ENCODE measurements at places on chromosomes 4 and X.

DNA sequence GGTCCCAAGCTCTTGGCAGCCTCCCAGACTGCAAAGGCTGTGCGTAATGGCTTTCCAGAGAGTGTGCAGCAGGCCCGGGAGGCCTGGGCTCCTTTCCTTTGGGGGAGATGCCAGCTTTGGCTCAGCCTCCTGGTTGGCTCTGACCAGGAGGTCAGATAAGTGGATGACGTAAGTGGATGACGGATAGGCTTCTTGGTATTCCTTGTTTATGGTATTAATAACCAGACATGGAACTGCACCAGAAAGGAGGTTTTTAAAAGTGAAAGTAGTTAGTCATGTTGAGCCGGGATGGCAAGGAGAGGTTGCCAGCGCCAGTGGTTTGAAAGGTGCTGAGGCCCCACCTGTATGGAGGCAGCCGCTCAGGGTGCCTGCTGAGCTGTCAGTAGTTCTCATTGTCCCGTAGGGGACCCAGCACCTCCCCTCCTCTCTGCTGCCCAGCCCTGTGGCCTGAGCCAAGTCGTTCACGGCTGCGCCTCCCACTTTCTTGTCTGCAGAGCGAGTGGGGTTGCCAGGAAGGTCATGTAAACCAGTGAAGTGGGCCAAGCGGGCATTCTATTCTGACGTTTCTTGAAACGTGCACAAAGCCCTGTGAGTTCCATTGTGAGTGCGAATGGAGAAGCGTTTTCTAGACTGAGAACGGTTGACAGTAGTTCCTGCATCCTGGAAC is 28.7 kb upstream of the STOX2 start:
- DNase-seq: no peak

GRCh38 chrX:87434618-87435017 is 83.0 kb upstream of the KLHL4 start:
- no peak for DNase-seq

DNA sequence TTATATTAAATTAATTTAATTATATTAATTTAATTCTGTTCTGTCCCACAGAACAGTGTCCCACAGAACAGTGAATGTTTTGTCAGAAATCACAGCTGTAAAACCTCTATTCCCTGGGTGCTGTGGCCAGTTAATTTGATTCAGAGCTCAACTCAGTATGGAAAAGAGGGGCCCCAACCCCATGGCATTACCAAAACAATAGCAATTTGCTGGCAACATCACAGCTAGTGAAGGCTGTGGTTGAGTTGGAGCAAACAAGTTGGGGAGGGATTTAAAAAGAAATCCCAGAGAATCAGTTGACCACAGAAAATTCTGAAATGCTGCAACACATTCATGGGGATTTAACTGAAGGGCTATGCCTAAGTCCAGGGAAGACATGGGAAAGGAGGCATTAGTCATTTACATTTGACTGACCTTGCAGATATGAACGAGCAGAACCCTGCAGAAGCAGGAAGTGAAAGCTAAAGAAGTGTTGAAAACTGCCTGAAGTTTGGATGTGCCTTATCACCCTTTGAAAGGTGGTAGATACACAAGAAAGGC is 30.1 kb downstream of the PDHA2 start:
- no peak for DNase-seq

DNA sequence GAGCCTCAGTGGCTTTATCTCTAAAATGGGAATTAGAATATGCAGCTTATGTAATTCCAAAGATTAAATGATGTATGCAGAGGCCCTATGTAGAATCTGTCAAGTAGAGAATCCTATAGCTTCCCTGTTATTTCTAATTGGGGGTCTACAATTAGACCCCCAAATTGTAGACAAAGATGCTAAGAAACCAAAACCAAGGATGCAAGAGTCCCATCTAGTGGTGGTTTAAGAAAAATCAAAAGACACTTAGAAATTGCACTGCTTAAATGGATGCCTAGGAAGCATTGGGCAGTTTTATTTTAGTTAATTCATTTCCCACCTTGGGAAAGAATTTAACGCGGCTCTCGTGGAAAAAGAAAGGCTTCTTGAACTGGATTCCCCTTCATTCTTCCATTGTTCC is 115.2 kb downstream of the GABRA2 start:
- DNase-seq: no peak

DNA sequence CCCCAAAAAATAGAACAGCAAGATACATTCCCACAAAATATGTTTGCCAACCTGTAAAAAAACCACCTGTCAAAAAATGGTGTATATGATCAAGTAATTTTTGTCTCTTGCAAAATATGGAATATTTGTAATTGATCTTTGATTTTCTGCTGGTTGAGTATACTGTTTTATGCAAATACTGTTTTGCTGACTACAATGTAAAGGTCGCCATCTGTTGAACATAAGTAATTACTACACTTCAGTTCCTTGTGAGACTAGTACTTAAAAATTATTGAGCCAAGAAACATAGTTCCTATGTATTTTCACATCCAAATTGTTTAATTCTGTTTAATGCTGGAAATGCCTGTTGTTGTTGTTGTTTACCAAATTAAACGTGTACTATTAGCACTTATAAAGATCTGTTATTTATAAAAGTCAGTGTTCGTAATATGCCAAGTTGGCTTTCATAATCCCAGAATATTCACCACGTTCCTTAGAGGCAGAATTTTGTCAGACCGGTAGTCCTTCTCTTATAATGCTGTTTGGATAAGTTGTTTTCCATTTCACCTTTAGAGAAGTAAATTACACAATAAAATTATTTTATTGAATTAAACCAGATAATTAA is 144.2 kb downstream of the PDLIM5 start:
- DNase-seq: no peak

DNA sequence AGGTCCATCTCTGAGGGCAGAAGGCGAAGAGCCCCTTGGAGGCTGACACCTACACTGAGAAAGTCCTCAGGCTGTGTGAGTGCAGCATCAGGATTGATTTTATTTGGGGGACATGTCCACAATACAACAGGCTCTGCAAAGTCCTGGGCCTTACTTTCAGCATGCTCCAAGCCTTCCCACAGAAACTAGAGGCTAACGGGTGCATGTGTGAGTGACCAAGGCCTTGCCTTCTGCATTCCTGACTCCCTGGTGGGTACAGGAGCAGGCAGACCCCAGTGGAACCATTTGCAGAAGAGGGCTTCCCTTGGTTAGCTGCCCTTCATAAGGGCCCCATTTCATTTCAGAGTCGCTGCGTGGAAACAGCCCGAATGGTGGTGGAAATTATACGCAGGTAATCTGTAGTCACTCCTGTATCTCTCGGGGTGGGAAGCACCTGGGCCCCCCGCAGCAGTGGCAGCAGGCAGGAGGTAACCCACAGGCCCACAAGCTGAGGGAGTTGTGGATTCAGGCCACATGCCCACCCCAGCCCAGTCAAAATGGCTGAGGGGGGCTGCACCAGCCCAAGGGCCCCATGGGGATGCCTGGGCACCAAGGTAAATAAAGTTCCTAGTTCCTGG is 37.7 kb downstream of the NSG1 start:
- DNase-seq: no peak

GRCh38 chr4:146159384-146160058 is 16.0 kb upstream of the LSM6 start:
- no peak for DNase-seq

GRCh38 chrX:12496343-12496742 is 294.9 kb upstream of the PRPS2 start:
- DNase-seq: no peak

DNA sequence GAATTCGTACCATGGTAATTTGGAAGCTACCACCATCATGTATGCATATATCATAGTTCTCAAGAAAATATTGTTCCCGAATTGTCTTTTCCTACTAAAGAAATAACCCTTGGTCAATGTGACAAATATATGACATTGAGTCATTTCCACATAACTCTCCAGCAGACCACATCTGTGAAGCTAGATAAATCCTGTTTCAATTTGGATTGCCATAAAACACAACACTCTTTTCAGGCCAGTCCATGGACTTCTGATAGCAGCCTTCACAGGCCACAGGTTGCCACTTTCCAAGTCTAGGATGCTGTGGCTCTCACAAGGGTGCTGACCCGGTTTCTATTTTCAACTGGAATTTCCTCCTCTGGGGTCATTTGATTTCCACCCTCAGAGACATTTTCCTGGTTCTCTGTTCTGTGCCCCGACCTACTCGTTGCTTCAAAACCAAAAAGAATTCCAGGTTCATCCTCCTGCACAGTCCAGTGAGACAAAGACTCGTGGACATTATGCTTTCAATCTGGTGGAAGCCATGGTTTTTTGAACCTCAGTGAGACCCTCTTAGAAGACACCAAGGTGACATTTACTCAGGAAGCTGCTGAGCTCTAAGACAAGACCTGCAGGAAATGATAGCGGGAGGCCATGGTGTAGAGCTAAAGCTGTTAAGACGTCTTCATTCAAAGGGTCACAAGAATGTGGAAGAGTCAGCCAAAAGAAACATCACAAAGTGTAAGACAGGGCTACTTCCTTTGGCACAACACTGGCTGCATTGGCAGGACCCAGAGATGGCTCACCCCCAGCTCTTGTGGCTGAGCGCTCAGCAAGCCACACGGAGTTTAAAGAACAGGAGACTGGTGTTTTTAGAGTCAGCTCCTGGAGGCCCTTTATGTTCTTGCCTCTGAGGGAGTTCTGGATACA is 119.8 kb downstream of the AMELX start:
- DNase-seq: no peak

- no peak for DNase-seq
These were observed 46.4 kb upstream of the PARM1 start for GRCh38 chr4:74886484-74886883.

DNA sequence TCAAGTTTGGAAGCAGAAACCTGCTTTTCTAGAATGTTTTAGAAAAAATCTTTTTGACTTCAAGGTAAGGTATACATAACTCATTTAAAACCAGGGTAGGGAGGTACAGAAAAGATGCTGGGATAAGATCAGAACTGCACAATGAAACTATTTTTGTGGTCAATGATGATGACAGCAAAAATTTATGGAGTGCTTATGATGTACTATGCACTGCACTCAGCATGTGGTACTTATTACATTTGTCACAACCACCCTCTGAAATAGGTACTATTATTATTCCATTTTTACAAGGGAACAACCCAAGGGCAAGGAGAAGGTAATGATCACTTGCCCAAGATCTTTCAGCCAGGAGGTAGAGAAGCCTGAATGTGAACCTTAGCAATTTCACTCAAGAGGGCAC is 8.0 kb downstream of the GPM6B start:
- DNase-seq: no peak

DNA sequence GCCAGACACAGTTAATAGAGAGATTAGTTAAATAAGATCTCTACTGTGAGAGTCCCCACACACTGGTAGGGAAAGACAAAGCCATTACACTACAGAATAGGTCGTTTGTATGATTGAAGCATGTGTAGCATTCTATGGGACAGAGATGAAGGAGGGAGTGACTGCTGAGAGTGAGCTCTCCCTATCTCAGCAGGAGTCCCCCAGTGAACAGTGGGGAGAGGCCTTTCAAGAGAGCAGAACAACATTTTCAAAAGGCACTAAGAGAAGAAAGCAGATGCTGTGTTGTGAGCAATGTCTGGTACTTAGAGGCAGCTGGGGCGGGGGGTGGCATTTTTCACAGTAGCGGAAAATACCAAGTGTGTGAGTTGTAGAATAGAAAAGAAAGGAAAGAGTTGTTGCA is 413.6 kb downstream of the AFF2 start:
- DNase-seq: no peak

GRCh38 chrX:28273736-28274135 is 292.5 kb upstream of the DCAF8L1 start:
- DNase-seq: no peak

GRCh38 chrX:136747003-136747986 is 33.4 kb downstream of the ARHGEF6 start:
- no peak for DNase-seq

DNA sequence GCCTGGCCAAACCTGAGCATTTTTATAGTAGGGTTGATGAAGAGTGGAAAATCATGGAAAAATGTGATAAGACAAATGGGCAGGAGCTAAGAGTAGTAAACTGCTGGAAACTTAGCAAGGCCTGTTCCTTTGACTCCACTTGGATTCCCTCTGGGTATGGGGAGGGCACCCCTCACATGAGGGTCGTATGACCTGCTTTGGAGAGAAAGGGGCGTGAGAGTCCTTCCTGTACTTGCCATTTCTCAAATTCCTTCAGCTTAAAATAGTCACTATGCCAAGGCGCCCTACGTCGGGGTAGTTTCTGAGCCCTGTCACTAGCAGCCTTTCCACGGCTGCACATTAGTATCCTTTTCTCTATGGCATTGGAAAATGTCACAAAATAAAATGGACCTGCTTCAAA is 49.1 kb downstream of the GPRIN3 start:
- no peak for DNase-seq

DNA sequence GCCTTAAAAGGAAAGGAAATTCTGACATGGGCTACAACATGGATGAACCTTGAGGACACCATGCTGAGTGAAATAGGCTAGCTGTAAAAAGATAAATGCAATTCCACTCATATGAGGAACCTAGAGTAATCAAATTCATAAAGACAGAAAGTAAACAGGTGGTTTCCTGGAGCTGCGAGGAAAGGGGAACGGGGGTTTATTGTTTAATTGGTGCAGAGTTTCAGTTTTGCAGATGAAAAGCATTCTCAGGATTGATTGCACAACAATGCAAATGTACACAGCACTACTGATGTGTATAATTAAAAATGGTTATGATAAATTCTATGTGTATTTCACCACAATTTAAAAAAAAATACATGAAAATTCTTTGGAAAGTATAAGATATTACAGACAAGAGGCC is 24.0 kb downstream of the PLRG1 start:
- no peak for DNase-seq

DNA sequence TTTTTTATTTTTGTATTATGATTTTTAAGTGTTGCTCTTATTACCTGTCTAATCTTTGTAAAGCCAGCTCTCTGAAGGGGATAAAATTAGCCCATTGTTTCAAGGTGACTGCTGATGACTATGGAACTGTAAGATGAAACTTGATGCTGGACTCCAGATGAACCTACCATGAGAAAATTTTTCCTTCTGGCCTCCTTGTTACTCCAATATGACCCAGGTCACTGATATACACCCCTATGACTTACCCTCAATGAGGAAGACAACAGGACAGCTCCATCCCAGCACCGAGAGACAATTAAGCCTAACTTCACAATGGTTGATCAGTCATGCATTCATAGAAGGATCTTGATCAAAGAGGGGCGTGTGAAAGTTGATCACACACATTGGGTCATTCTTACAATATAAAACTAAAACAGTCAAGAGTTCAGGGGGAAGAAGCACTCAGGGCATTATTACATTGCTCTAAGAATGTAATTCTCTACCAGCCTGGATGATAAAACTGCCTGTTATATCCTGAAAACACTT is 230.8 kb upstream of the AGTR2 start:
- no peak for DNase-seq

- peak; percentile 55 for DNase-seq
These were observed 58.5 kb downstream of the TSC22D3 start for GRCh38 chrX:107716816-107717700.

- DNase-seq: no peak
These were observed 51.0 kb downstream of the KDR start for GRCh38 chr4:55074386-55074785.

GRCh38 chrX:5586726-5587125 is 641.9 kb downstream of the NLGN4X start:
- no peak for DNase-seq
